RPMI8226 (cell line): ENCODE measurements at places on chromosomes 3 and 15.

- no peak for DNase-seq
Measured at GRCh38 chr3:140487566-140487965, 190.3 kb upstream of the TRIM42 start.

DNA sequence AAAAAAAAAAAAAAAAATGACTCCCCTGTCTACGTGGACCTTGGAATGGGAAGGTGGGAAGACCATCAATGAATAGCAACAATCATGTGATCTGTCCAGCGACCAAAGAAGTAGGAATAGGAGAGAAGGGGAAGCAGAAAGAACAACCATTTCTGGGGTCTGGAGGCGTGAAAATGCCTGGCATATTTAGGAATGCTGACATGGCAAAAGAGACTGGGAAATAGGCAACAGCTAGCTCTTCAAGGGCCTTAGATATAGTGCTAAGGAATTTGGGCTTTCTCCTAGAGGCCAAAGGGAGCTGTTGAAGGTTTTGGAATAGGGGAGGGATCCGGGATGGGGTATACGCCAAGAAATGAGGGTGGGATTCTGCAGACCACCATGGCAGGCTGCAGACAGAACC lies 5.9 kb downstream of the SLC22A13 start:
- DNase-seq: no peak

DNA sequence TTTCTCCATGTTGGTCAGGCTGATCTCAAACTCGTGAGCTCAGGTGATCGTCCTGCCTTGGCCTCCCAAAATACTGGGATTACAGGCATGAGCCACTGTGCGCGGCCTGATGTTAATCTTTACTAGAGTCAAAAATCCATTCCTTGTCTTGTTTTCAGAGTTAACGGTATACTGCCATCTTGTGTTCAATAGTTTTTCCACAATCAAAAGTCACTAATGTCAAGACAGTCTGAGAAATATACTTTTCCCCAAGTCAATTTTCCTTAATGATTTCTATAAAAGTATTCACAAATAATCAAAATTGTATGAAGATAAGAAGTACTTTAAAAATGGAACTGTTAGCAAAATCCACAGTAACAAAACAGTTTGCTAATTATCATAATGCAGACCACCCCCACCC lies 8.5 kb downstream of the CRBN start:
- DNase-seq: peak; percentile 8

- no peak for DNase-seq
Measured at GRCh38 chr15:38652998-38653397, 88.4 kb upstream of the RASGRP1 start.

GRCh38 chr3:10526366-10526765 lies 21.0 kb upstream of the ATP2B2 start:
- DNase-seq: no peak

DNA sequence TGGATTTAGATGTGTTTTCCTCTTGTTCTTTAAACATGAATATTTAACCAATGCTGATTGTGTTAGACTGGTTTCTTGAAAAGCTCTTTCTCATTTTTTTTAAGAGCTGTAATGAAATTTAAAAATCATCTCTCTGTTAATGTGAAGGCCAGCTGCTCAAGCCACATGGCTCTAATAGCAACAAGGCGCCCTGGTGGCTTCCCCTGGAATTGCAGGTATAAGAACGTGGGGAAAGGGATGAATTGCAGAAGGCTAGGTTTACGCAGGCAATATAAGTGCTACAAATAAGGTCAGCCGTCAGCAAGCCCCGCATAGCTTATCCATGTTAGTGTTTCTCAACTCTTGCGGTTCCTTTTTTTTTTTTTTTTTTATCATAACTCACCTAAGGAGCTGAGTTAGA lies 108.5 kb downstream of the SAMMSON start:
- peak; percentile 35 for DNase-seq

GRCh38 chr15:77418966-77419835 lies 703 bp downstream of the PEAK1 start:
- DNase-seq: no peak

GRCh38 chr3:8183627-8184026 lies 318.0 kb upstream of the LMCD1 start:
- DNase-seq: peak; percentile 62

GRCh38 chr3:12984023-12984823 lies 89.0 kb downstream of the IQSEC1 start:
- peak; percentile 65 for DNase-seq

GRCh38 chr3:115512565-115513415 lies 110.5 kb upstream of the GAP43 start:
- no peak for DNase-seq

DNA sequence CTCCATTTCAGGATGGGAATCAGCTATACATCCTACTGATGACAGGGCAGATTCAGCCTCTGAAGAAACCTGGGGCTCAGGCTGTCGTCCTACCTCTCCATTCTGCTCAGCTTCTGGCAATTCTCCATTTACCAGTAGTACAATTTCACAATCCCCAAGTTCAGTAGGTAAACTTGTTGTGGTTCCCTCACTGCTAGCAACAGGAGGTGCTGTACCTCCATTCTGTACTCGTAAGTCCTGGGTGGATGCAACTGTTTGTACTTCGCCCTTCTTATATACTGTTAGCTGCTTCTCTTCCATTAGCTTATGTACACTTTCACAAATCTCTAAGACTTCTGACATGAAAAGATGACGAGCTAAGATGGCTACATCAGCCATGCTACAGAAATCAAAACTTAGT lies 11.6 kb downstream of the ZBTB11 start:
- no peak for DNase-seq

- DNase-seq: no peak
Measured at GRCh38 chr3:71575433-71575832, 8.1 kb downstream of the FOXP1 start.

DNA sequence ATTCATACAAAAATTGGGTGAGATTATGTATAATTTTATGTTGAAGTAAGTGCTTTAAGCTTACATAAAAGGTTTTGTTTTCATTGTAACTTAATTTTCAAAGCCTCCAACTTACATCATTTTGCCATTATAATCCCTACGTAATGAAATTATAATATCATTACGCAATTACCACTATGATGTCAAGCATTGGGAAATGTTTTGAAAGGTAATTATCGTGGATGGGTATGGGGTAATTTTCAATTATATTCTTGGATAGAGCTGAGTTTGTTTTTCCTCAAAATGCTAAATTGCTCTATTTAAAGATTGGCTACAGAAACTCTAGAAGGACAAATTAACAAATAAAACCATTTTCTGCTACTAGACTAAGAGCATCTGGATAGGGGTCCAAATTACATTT lies 80.2 kb upstream of the FAM3D start:
- no peak for DNase-seq

DNA sequence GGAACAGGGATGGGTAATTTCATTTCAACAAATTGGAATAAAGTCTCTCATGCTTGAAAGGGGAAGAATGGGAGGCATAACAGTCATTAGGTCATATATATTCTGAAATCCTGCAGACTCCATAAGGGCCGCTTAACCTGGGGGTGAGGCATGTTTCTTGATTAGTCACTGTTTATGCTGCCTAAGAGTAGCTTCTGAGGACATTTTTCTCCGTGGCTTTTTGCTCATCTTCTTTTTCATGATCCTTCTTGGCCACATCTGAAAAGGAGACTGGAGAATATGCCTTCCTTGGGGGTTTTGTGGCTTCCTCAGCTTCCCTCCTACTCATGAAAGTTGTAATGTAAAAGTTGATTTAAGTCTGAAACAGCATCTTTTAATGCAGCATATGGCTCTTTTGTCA lies 20.0 kb upstream of the CFAP20DC start:
- DNase-seq: no peak

GRCh38 chr3:138433892-138434275 lies 532 bp upstream of the ESYT3 start:
- DNase-seq: no peak
